NCI-H1092 (cell line): ENCODE measurements at places on chromosomes 1 and 21.

GRCh38 chr1:172960454-172961208 lies 90.1 kb downstream of the TNFSF18 start:
- no peak for DNase-seq

DNA sequence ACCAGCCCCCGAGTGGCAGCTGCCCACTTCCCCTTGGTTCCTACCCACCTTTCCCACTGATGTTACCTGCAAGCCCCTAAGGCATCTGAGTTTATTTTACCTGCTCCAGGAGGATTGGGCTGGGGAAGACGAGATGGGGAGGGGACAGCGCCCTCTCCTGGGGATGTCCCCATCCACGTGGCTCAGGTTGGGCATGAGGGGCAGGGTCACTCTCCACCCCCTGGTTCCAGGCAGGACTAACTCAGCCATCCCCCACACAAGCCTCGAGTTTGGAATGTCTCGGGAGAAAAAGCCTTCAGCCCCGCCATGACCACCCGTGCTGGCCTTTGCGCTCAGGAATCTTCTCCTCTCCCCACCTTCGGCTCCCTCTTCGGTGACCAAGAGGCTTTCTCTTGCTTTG lies 90.0 kb downstream of the ARHGEF10L start:
- DNase-seq: no peak

DNA sequence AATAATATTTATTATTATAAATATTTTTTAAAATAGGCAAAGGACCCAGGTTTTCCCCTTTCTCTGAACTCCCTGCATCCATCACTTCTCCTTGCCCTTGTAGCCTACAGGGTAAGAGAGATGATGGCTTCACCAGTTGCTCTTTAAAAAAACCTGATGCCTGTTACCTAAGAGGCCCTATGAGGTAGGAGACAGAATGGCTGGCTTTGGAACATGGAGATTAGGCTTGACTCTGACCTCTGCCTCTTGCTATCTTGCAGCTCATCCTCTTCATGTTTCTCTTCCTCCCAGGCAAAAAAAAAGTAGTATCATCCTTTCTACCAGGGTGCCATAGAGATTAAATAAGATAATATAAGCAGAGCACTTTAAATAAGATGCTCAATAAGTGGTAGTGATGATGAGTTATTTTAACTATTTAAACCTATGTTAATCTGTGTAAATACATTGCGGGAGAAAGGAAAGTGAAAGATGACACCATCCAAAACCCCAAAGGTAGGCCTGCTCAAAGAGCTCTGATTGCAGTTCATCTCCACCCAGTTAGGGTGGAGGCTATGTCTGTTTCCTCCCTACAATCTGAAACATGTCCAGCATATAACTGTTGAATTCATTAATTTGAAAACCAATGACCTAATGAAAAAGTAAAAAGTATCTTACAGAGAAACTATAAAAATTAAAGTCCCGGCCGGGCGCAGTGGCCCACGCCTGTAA lies 51.8 kb downstream of the RGS2 start:
- DNase-seq: no peak

DNA sequence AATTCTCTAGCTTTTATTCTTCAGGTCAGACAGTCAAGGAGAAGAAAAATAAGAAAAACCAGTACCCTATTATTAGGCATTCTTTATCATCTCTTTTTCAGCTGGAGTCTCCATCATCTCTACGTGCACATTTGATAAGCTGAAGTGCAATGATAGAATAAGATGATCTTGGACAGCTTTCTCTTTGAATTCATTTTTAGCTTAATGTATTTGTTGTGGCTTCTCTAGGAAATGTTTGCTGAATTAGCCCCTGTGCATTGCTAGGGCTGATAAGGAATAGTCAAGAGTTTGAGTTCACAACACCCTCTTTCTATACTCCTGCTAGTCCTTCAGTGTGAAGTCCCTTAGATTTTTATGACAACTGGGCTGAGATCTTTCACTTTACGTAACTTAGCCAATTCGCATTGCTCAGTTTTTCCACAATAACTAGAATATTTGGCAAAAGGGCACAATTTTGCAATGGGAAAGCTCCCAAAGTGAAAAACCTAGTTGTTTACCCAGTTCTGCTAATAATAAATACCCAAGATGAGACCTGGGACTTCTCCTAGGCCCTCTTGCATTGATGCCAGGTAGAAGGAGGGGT lies 7.0 kb upstream of the KCNJ15 start:
- no peak for DNase-seq

DNA sequence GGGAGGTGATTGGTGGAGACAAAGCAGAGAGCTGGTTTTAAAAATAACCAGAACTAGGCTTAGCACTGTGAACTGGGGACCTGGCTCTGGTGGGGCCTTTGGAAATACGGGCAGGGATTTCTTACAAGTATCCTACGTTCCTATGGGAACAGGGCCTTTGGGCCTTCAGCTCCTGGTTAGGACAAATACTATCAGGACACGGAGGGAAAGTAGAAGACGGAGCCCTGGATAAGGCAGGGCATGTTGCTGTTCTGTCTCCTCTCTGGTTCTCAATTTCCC lies 5.3 kb upstream of the MYOG start:
- DNase-seq: no peak

- no peak for DNase-seq
These were observed 5.1 kb downstream of the SDC3 start for GRCh38 chr1:30903343-30904034.

DNA sequence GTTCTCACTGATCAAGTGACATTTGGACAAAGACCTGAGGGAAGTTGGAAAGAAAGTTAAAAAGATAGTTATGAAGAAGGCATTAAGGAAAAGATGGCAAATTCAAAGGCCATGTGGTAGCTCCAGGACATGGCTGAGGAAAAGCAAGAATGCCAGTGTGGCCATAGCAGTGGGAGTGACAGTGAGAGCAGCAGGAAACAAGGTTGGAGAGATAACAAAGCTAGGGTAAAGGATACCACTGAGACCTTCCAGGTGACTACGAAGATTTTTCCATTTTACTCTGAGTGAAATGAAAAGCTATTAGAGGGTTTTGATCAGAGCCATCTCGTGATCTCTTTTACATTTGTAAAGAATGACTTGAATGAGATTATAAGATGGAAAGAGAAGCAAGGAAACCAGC lies 170.6 kb downstream of the SLC44A5 start:
- DNase-seq: no peak

DNA sequence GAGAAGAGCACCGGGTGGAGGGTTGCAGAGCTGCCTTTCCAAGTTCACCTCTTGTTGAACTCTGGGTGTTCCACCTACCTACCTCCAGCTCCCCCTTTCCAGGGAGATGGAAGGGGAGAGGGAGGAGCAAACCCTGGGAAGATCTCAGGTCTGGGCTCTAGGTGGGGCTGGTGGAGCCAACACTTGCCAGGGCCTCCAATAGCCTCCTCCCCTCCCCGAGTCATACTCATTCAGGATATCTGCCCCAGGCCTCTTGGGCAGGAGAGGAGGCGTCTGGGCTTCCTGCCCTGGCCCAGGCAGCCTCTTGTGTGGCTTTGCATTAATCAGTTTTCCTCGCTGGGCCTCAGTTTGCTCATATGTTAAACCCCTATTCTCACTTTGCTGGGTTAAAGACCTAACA lies 13.4 kb downstream of the RAP1GAP start:
- no peak for DNase-seq

- DNase-seq: no peak
These were observed 63.2 kb downstream of the NENF start for GRCh38 chr1:212495766-212496494.

- DNase-seq: peak; percentile 39
These were observed 590 bp downstream of the FOXJ3 start for GRCh38 chr1:42334240-42335049.
